ENCODE measurements at places on chromosomes 1 and 21. TPM values are rescaled to one million over a fixed set of nuclear protein-coding genes. Genes with fewer than 3 reads are reported as not detected.

The FAM110D gene
- not detected for total RNA-seq

The MAD2L2 gene
- 70.3 TPM for total RNA-seq

The CCDC24 gene
- 13.9 TPM for total RNA-seq

The RHOU gene
- 2.6 TPM for total RNA-seq

The ROR1 gene
- 7.0 TPM for total RNA-seq

The ETV3L gene
- total RNA-seq, result not detected

The SPRR5 gene
- total RNA-seq, result not detected

The IFI44 gene
- 40.0 TPM for total RNA-seq

The PFKFB2 gene
- 15.6 TPM for total RNA-seq

The ACKR1 gene
- total RNA-seq, result not detected

The FOXO6 gene
- total RNA-seq, result 1.0 TPM

The CRB1 gene
- not detected for total RNA-seq

The SH2D2A gene
- 0.09 TPM for total RNA-seq

The CFAP45 gene
- total RNA-seq, result 2.4 TPM

The OR6N1 gene
- total RNA-seq, result not detected

The OR2C3 gene
- total RNA-seq, result not detected

The TRIM63 gene
- not detected for total RNA-seq

The OR2L3 gene
- total RNA-seq, result not detected

The ITLN1 gene
- total RNA-seq, result not detected

The DHCR24 gene
- 51.3 TPM for total RNA-seq

The HLX gene
- 5.3 TPM for total RNA-seq

The NBPF14 gene
- total RNA-seq, result 17.1 TPM

The KCNJ9 gene
- not detected for total RNA-seq

The MASP2 gene
- total RNA-seq, result 0.43 TPM

The PDE9A gene
- total RNA-seq, result not detected

The RNU1-4 gene
- total RNA-seq, result under 0.01 TPM

The OPRD1 gene
- total RNA-seq, result not detected

All from A172 (cell line).